ENCODE measurements at places on chromosomes 7 and 10.

DNA sequence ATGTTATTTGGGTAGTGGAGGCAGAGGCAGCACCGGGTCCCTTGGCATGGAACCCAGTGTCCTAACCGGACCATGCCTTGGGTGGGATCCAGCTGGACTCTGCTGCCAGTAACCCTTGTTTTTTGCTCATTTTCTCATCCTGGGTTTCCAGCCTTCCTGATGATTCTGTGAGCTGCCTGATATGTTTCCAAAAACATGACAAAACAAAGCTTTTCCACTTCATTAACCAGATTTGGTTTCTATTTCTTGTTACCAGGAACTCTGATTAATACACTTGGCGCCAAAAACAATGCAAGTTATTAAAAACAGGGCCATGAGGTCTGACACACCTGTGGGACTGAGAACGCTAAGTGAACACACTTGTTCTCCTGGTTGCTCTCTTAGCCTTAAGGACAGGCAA, 32.8 kb upstream of the DLG5 start:
- DNase-seq, result no peak

GRCh38 chr10:79400146-79401004, 45.0 kb downstream of the ZCCHC24 start:
- no peak for DNase-seq

GRCh38 chr10:97040248-97040584, 145.5 kb downstream of the SLIT1 start:
- DNase-seq, result no peak

DNA sequence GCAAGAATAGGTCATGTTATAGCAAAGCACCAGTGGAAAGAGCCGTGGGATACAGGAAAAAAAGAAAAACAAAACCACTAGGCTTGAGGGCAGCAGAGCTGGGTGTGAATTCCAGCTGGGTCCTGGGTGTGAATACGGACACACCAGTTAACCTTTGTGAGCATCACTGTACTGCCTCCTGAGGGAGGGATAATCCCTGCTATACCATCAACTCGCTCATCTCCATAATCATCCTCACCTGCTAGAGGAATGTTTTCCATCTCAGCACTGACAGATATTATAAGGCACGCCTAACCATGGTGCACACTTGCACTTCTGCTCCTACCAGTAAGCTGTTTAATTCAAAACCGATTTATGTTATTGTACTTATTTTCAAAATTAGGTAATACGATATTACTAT, 62.2 kb downstream of the GSAP start:
- no peak for DNase-seq

- no peak for DNase-seq
Measured at GRCh38 chr7:116706668-116707126, 34.7 kb downstream of the MET start.

GRCh38 chr10:71448146-71448545, 51.4 kb downstream of the CDH23 start:
- no peak for DNase-seq

- no peak for DNase-seq
Measured at GRCh38 chr10:60594476-60595051, 183.7 kb upstream of the CDK1 start.

DNA sequence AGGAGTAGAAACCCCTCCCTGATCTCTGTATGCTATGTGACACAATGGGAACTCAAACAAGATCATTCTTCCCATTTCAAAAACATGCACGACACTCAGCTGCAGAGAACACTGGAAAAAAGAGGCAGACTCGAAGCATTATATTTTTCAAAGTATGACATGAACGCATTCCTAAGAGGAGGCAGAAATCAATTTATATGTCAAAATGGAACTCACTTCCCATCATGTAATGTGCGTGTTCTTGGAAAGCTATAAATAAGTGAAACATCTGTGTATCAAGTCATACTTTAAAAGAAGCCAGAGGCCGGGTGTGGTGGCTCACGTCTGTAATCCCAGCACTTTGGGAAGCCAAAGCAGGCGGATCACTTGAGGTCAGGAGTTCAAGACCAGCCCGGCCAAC, 142.7 kb downstream of the ICA1 start:
- no peak for DNase-seq

GRCh38 chr7:22612776-22613175, 112.8 kb upstream of the STEAP1B start:
- no peak for DNase-seq

DNA sequence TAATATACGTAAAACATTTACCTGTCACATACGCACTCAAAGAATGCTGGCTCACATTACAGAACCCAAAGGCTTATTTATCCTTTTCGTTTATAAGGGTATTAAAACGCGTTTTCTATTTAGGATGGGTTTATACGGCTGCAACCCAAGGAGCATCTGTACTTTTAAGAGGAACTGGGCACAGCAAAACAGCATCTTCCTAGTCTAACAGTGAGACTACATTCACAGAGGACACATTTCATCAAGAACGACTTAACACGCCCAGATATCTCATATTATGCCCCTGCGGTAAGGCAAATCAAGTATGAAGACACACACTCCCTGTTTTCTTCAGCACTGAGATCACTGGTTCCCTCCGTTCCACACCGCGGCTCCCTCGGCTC, 533 bp upstream of the DMTF1 start:
- DNase-seq, result no peak

- DNase-seq, result no peak
Measured at GRCh38 chr7:55223023-55223422, 142.1 kb upstream of the LANCL2 start.

DNA sequence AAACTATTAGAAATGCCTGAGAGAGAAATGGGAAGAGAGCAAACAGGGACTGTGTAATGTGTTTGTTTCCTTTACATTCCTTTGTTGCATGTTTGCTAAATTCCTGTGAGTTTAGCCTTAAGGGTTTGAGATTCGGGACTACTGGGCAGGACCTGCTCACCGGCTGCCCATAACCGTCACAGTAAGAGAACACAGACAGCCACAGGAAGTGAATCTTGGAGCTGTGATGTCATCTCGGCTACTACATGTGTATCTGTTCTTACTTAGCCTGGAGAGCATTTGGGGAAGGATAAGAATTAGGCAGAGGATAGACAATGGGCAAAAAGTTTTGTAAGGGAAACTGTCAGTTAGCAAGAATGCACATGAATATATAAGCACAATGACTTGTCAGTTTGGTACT, 485.1 kb upstream of the KLF6 start:
- DNase-seq, result no peak

GRCh38 chr10:112526906-112527305, 79.9 kb downstream of the VTI1A start:
- no peak for DNase-seq

- no peak for DNase-seq
Measured at GRCh38 chr7:23333671-23334246, 34.6 kb downstream of the MALSU1 start.

- DNase-seq, result no peak
Measured at GRCh38 chr10:112216151-112216550, 32.6 kb upstream of the GPAM start.

GRCh38 chr7:44145479-44145968, 4.4 kb upstream of the MYL7 start:
- DNase-seq, result no peak

- no peak for DNase-seq
Measured at GRCh38 chr10:14262836-14263425, 67.8 kb downstream of the FRMD4A start.

DNA sequence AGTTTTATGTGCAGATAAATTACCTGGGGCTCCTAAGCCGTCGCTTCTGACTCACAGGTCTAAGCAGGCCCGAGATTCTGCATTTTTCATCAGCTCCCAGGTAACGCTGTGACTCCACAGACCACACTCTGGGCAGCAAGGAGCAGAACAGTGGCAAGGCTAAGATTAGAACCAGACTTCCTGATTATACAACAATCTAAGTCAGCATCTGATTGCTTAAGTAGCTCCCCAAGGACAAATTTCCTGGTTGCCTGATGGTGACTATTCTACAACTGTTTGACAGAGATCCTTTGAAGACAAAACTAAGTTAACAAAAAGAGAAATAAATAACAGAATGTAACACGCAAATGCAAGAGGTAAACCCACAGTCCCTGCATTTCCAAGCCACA, 69.0 kb downstream of the CREB3L2 start:
- DNase-seq, result no peak

- no peak for DNase-seq
Measured at GRCh38 chr10:48801001-48801421, 116.3 kb downstream of the WDFY4 start.

- no peak for DNase-seq
Measured at GRCh38 chr10:6757158-6757557, 177.1 kb upstream of the PRKCQ start.

GRCh38 chr10:132710746-132711612, 75.0 kb downstream of the NKX6-2 start:
- no peak for DNase-seq

DNA sequence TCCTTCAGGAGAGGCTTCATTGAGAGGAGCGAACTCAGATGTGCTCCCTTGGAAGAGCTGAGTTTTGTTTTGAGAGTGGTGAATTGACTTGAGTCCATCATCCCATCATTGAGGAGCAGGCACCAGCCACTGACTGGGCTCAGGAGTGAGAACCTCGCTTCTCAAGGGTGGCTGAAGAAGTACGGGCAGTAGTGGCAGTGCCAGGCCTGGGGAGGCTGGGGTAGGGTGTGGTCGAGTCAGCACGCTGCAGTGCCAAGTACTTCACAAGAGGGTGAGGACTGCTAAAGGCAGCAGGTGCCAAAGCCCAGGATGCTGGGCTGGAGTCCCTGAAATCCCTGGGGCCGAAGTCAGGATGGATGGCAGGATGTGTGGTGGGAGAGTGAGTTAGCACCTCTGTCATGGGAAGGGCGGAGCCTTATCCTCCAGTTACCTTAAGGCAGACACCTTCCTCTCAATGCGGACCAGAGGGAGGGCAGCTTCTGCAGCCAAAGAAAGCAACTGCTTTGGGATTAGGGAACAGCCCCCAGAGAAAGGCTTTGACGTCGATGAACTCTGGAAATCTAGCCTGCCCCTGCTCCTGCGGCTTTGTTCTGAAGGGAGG, 210.3 kb downstream of the CAMK1D start:
- DNase-seq, result no peak

DNA sequence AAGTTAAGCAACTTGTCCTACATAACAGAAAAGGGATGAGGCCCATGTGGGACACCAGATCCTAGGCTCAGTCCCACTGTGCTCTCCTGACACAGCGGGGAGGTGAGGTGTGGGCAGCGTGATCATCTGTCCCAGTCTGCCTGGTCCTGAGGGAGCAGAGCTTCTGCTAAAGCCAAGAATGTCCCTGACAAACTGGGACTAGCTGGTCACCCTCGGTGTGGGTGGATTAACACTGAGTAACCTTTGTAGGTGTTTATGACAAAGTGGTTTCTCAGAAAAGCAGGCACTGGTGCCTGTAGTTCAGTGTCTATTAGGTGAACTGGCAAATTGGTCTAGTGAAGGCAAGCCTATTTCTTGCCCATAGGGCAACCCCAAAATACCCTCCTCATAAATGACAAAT, 127.8 kb upstream of the HABP2 start:
- no peak for DNase-seq

- DNase-seq, result no peak
Measured at GRCh38 chr7:54397836-54398612, 144.2 kb upstream of the VSTM2A start.

DNA sequence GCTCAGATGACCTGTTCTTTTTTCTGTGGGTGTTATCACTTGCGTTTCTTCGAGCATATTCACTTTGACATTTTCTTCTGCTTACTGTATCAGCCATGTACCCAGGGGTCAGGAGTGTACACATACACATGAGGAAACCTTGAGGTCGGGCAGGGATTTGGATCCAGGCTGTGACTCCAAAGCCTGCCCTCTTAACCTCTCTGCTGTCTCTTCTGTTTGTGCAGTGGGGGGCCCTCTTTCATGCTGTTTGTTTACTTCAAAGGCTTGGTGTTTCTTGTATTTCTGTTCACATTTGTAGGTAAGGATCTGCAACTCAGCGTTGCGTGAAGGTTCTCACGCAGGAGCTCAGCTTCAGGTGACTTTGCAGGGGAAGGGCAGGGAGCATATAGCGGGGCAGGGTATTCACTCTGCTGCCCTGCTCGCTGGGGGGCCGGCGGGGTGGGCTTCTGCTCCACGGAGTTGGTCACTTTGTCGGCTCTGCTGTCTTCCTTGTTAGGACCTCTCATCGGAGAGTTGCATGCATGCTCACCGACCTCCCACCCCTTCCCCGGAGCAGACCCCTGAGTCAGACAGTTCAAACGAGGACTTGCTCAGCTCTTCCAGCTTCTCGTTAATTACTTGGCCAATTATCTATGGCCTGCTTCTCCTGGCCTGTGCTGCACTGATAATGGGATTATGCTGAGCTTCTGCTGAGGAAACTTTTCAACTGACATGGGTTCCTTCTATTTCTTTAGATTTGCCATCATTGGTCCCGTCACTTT, 77.5 kb downstream of the SDK1 start:
- no peak for DNase-seq

DNA sequence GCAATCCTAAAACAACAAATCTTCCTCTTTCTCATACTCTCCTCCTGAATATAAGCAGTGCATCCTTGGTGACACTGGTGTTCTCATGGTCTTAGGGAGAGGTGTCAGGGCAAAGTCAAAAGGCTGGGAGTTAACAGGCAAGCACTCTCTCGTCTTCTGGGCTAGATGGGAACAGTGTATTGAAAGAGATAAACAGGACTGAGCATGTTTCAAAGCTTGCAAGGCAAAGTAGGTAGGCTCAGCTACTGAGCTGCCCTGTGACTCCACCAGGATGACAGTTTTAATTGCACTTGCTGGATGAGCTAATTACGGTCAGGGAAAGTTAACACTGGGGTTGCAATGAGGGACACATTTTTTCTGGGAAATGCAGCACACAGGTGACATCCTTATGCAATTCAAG, 554.9 kb upstream of the NRP1 start:
- no peak for DNase-seq

GRCh38 chr10:127990846-127991542, 84.1 kb downstream of the PTPRE start:
- no peak for DNase-seq

GRCh38 chr10:25896421-25896820, 37.6 kb upstream of the MYO3A start:
- no peak for DNase-seq

DNA sequence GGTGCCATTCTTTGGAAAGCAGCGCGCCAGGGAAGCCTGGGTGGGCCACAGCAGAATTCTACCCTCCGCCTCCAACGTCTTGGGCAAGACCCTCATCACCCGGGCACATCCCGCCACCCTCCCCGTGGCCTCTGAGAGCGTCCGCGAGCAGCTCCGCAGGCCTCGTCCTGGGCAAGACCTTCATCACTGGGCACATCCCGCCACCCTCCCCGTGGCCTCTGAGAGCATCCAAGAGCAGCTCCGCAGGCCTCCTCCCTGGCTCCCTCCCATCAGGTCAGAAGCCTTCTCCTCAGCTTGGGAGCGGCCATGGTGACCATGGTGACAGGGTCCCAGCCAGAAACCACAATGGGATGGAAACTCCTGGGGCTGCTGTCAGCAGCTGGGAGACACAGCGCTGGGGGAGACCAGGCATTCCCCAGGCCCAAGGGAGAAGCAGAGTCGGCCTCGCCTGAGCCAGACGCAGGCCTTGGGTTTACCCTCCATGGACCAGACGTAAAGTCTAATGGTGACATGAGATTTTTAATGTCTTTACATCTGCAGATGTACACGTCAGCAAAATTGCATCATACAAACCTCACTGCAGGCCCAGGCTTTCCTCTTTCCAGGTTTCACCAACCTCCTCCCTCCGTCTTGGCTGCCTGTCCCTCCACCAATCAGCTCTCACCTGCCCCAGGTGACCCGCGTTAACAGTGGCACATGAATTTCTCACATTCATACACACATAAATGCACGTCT, 55.1 kb upstream of the PPP2R2D start:
- DNase-seq, result no peak

- no peak for DNase-seq
Measured at GRCh38 chr7:120190109-120190508, 82.9 kb upstream of the KCND2 start.

GRCh38 chr10:21290499-21291160, 234.9 kb downstream of the SKIDA1 start:
- no peak for DNase-seq
